ENCODE measurements at places on chromosomes 2 and 18.

DNA sequence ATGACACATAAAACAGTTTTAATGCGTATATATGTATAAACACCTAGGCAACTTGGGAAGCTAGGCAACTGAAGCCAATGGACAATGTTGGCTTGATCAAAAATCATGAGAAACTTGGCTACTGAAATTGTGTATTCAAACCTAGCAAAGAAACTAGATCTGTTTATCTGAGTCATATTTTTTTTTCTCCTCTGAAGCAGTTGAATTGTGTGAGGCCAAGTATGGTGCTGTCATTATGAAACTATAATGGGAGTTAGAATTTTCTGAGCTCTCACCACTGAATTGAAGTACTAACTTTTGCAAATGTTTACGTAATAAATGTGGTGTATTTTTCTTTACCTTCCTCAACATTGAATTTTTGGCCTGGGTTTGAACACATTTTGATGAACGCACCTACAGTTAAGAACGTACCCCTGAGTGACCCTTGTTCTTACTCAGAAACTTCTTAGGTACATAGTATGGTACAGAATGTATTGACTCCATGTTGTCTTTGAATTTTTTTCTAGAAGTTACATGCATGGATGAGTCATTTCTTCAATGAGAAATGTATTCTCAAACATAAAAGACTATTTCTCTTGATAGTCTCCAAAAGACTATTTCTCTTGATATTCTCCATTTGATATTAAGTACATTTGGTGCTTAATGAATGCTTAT, 23.8 kb downstream of the CD28 start:
- DNase-seq = no peak

GRCh38 chr18:63161761-63162195, 157.8 kb downstream of the BCL2 start:
- peak; percentile 56 for DNase-seq

GRCh38 chr2:200353874-200354273, 47.4 kb downstream of the SPATS2L start:
- DNase-seq = no peak

- DNase-seq = no peak
Measured at GRCh38 chr2:221025398-221025797, 546.7 kb downstream of the EPHA4 start.

GRCh38 chr2:171210216-171210863, 49.6 kb upstream of the TLK1 start:
- DNase-seq = no peak

Measured in stimulated activated CD4-positive, alpha-beta T cell treated with anti-CD3 and anti-CD28 coated beads, Interleukin-15, amount 100 ng/mL, for 1 hour (primary cell).